ENCODE measurements at places on chromosomes 16 and 17.
A peak's percentile ranks its signal among the peaks of the same experiment; 100 is the strongest.

- H3K27me3 ChIP-seq: no peaks in the 10 kb centered on the region
- peaks cover 26% of the 10 kb centered on the region for H3K36me3 ChIP-seq
- peak overlapping the region; percentile 77 for H3K27ac ChIP-seq
- DNase-seq: peak; percentile 65
- peaks cover 57% of the 10 kb centered on the region for H3K4me1 ChIP-seq
Observed at GRCh38 chr17:76238847-76239537, 1.3 kb downstream of the RNF157 start.

DNA sequence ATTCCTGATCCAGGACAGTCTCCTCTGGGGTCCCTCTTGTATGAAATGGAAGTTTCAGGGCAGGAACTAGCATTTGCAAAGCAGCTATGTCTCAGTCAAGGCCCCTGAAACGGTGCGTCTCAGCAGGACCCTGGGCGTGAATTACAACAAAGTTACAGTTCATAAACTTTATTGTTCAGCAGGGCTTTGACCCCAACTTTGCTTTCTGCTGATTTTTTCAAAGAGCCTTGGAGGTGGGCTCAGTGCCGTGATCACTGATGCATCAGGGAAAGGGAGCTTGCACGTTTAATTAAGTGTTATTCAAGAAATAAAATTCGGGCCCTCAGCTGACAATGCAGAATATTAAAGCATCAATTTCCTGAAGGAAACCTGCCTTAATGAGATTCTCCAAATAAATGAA, 260.1 kb upstream of the C16orf82 start:
- peaks cover 3% of the 10 kb centered on the region for H3K4me1 ChIP-seq
- no peak for DNase-seq
- H3K27me3 ChIP-seq: peaks cover 6% of the 10 kb centered on the region
- H3K4me3 ChIP-seq: no peak overlapping the region
- H3K36me3 ChIP-seq: no peaks in the 10 kb centered on the region

GRCh38 chr17:71472809-71473789, 647.7 kb upstream of the SOX9 start:
- no peaks in the 10 kb centered on the region for H3K36me3 ChIP-seq
- H3K4me1 ChIP-seq: no peaks in the 10 kb centered on the region
- DNase-seq: no peak
- no peak overlapping the region for H3K4me3 ChIP-seq

- no peak for DNase-seq
- H3K36me3 ChIP-seq: peaks cover 60% of the 10 kb centered on the region
- H3K27me3 ChIP-seq: no peaks in the 10 kb centered on the region
Observed at GRCh38 chr17:28554565-28554964, 2.1 kb upstream of the UNC119 start.

- H3K4me1 ChIP-seq: peaks cover 63% of the 10 kb centered on the region
- peak overlapping the region; percentile 74 for H3K4me3 ChIP-seq
- H3K36me3 ChIP-seq: peaks cover 83% of the 10 kb centered on the region
- peak; percentile 95 for DNase-seq
Observed at GRCh38 chr17:50139950-50140885, 10.3 kb upstream of the SAMD14 start.

DNA sequence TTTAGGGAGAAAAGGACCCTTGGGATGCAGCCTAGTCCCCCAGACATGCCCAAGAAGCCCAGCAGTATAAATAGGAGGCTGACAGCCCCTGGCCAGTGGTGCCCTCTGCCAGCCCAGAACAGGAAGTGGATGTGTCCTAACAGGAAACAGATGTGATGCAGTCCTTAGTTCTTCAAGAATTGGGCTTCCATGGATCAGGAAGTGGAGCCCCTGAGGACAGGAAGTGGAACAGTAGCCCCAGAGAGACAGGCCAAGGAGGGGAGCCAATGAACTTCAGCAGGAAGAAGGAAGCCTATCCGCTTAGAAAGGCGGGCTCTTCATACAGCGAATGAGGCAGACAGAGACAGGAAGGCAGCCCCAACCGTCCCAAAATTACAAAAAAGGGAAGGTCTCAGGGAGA, 7.2 kb downstream of the CTF1 start:
- no peaks in the 10 kb centered on the region for H3K27me3 ChIP-seq
- H3K36me3 ChIP-seq: peaks cover 8% of the 10 kb centered on the region
- DNase-seq: peak; percentile 71
- peak overlapping the region; percentile 91 for H3K27ac ChIP-seq
- H3K4me3 ChIP-seq: peak overlapping the region; percentile 6

GRCh38 chr16:31184888-31185287, 4.9 kb downstream of the FUS start:
- DNase-seq: no peak
- peaks cover 71% of the 10 kb centered on the region for H3K4me1 ChIP-seq
- H3K36me3 ChIP-seq: peaks cover 95% of the 10 kb centered on the region
- peaks cover 1% of the 10 kb centered on the region for H3K27me3 ChIP-seq

DNA sequence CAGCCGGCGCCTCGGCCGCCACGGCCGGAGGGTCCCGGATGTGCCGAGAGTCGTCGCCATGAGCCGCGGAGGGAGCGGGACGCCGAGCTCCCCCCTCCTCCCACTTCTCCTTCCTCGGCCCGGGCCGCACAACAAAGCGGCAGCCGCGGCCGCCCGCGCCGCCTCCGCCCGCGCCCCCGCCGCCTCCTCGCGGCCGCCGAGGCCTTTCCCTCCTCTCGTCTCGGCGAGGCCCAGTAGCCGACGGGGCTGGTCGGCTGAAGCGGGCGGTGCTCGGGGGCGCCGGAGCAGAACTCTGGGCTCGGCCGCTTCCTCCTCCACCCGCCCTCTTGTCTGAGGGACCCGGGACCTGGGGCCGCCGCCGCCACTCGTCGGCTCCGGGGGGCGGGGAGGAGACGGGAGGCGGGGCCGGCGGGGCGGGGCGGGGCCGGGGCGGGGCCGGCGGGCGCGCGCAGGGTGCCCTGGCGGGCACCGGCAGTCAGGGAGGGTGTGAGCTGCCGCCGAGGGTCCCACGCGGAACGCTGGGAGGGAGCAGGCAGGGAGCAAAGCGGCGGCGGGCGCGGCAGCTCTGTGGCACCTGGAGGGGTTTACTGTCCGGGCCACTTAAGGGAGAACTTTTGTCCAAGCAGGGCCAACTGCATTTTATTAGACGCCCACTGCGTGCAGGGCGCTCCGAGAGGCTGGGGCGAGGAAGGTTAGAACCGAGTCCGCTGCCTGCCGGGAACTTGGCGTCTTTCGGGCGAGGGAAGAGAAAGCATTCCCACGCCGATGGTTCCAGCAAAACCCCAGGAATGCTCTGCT, at the start of gene SMURF2:
Gene SMURF2, minus strand, starts transcription at position 332 of the 798 bp plus-strand sequence. CDS start 427 bp downstream, outside the sequence.
- no peaks in the 10 kb centered on the region for H3K27me3 ChIP-seq
- peak; percentile 94 for DNase-seq
- H3K4me1 ChIP-seq: peaks cover 26% of the 10 kb centered on the region
- peaks cover 6% of the 10 kb centered on the region for H3K36me3 ChIP-seq
- peak within 1 kb of the TSS; percentile 95 for H3K27ac ChIP-seq

- H3K27ac ChIP-seq: peak overlapping the region; percentile 2
- no peak overlapping the region for H3K4me3 ChIP-seq
- H3K4me1 ChIP-seq: no peaks in the 10 kb centered on the region
- no peak for DNase-seq
Observed at GRCh38 chr17:51006601-51007000, 114.1 kb downstream of the SPAG9 start.

Data from activated CD4-positive, alpha-beta T cell treated with anti-CD3 and anti-CD28 coated beads, Interleukin-2, amount 10 ng/mL, durations not matched to agents 24 days and 14 days (primary cell).